ENCODE measurements at places on chromosomes 6 and 20.

- DNase-seq = no peak
Measured at GRCh38 chr20:34983089-34983820, 27.6 kb downstream of the MYH7B start.

- no peak for DNase-seq
Measured at GRCh38 chr20:22962567-22963439, 72.3 kb upstream of the SSTR4 start.

GRCh38 chr6:99195986-99196655 lies 153.4 kb downstream of the FAXC start:
- no peak for DNase-seq

- no peak for DNase-seq
Measured at GRCh38 chr20:34703424-34704176, 544 bp upstream of the TP53INP2 start.

DNA sequence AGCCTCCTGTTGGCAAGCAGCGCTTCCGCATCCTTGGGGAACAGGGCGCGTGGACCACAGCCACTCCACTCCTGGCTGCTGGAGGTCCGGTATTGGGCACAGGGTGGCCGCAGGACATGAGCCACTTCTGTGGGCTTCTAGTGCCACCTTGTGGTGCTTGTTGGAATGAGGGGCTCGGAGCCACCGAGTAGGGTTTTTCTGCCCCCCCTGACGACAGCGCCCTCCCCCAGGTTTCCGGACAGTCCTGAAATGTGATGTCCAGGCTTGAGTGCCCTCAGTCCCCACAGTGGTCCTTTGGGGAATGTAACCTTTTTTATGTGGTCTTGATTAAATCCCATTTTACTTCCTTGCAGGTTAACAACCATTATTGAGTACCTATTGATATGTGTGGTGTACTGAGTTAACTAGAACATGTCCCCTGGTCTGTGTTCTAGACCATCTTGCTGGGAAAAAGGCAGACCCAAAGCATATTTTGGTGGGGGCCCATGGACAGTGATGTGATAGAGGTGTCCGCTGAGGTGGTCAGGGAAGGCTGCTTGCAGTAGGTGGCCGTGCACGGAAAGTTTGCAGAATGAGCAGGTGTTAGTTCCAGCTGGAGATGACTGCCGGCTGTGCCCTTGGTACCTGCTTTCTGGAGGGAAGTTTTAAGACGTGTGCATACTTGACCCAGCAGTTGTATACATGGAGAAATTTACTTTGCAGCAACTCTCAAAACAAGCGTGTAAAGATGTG lies 70.0 kb downstream of the PTPN1 start:
- DNase-seq = peak; percentile 85

GRCh38 chr6:37135835-37136694 lies 33.9 kb upstream of the PIM1 start:
- DNase-seq = no peak

DNA sequence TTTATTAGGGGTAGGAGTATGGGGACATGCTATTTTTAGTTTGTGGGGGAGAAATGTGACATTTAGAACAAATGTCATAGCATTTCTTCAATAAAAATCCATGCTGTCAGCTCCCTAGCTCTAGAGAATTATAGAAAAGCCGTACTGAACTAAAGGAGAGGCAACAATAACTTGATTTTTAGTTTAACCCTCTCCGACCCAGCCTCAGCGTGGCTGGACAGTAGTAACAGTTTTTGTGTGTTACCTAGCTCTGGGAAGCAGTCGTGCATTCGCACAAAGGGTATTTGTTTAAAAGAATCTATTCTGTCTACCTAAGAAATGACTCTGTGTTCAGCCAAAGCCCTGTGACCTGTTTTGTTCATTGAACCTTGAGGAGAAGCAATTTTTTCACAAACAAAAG lies 442.4 kb upstream of the SOX4 start:
- DNase-seq = no peak

DNA sequence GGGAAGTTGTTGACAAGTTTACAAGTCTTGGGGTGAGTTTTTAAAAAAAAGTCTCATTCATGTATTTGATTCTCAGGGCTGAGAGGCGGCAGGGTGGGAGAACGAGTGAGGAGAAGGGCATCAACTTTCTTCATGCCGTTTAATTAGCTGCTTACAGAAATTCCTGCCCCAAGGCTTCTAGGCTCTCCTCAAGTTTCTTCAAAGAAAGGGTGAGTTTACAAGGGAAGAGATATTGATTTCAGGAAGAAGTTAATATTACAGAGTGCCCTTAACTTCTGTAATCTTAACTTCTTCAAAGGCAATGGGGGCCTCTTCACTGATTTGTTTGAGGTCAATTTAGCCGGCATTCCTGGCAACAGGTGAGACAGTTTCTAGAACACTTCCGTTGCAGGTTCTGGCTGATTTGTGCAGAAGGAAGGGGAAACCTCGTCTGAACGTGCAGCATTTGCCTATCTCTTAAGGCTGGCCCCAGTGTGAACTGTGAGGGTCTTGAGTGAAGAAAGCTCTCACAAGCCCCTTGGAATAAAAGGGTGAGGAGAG lies 3.4 kb upstream of the COL12A1 start:
- no peak for DNase-seq

DNA sequence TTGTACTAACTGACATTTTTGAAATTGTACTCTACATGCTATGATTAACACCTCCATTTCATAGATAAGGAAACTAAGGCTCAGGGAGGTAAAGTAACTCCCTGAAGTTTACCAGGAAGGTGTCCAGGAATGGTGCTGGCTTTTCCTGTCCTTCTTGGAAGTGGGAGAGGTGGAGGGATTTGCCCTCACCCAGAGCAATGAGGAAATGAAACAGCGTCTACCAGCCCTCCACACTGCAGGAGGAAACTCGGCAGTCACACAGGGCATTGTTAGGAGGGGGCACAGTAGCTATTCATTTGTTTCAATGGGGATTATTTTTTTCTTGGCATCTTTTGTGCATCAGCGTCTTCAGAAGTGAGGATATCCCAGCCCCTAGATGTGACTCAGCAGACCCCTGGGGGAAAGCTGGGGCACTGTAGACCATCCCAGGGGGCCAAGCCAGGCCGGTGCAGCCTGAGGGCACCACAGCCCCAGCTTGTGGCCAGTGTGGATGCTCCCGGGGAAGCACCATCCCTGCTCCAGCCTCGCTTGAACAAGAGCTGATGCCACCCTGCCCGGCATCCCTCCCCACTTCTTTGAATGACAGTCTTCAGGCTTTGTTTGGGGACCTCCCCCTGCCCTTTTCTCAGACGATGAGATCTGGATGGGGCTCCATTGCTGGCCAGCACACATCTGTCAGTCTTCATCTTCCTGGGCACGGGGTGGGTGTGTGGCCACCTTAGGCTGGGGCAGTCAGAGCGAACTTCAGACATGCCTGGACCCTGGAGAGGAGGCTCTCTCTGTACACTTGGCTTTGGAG lies 224.4 kb upstream of the PMEPA1 start:
- no peak for DNase-seq

GRCh38 chr6:25981568-25982263 lies 19.1 kb downstream of the TRIM38 start:
- DNase-seq = no peak

- DNase-seq = no peak
Measured at GRCh38 chr6:8860671-8861070, 425.3 kb upstream of the SLC35B3 start.

DNA sequence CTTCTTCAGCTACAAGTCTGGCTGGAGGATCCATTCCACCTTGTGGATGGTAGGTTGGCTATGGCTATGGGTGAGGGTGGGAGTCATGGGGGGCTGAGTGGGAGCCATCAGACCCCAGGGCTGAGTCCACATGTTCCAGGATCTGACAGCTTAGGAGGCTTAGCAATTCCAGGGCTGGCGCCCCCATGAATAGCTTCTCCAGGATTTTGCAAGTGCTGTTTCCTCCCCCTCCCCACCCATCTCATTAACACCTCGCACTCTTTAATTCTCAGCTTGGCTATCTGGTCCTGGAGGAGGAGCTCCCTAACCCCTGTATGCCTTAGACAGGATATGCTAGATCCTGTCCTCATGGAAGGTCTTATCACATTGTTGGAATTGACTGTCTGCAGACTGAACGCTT lies 39.0 kb upstream of the ANGPT4 start:
- DNase-seq = no peak

DNA sequence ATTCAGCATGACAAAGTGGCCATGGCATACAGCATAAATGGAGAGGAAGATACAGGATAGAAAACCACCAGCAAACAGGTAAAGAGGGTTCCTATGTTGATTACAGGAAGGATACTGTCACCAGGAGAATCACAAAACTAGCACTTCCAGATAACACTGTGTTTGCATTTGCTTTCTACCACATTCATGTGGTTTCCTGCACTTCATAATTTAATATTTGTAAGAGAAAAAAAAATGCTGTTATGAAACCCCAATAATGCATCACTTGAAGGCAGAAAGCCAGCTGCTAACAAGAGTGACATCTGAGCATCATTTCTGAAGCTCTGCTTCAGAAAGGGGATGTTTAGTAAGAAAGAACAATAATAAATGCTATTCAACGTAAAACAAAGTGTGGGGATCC lies 106.6 kb downstream of the ATXN1 start:
- no peak for DNase-seq

- DNase-seq = no peak
Measured at GRCh38 chr6:85361643-85362014, 88.3 kb upstream of the NT5E start.

GRCh38 chr6:32816746-32817204 lies at the start of gene HLA-DOB:
Gene HLA-DOB, minus strand, starts transcription at chr6:32817002. Its CDS starts 51 bp downstream, at chr6:32816951.
- no peak for DNase-seq

GRCh38 chr20:63915471-63915870 lies 20.5 kb downstream of the DNAJC5 start:
- DNase-seq = no peak

GRCh38 chr6:69647726-69648125 lies 149.1 kb downstream of the LMBRD1 start:
- DNase-seq = no peak

GRCh38 chr6:117482240-117483003 lies at the start of gene DCBLD1:
Gene DCBLD1, plus strand, starts transcription at chr6:117482674. Its CDS starts 108 bp downstream, at chr6:117482782.
- DNase-seq = peak; percentile 90

DNA sequence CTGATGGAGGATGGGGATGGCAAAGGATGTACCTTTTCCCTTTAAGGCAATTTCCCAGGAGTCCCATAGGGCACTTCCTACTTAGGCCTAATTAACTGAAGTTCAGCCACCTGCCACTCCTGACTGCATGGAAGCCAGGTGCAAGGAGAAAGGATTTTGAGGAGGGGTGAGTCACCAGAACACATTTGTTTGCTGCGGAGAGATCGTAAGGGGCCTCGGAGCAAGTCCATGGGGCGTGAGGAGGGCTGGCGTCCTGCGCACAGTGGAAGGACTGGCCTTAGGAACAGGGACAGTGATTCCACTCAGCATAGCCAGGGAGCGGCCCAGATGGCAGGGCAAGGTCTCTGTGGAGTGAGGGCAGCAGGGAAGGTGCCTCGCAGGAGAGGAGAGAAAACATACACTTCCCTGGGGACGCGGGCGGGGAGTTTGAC lies 11.8 kb upstream of the MAP1LC3A start:
- DNase-seq = no peak

DNA sequence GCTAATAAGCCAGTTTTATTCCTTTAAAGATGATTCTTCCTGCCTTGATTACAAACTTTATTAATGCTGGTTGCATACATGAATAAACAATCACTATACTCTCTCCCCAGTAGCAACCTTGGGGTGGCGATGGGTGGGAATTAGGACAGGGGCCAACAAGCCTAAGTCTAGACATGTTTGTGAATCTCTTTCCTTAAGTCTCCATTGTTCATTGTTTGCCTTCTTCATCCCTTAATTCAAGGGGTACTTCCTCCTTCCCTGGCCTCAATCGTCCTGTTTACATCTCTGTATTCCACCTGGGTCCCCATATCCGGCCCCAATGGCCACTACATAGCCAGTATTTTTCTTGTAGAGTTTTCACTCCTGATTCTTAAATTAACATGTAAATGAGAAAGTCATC lies 66.0 kb downstream of the ARHGAP18 start:
- DNase-seq = no peak

- peak; percentile 93 for DNase-seq
Measured at GRCh38 chr20:50645253-50646068, 45.9 kb downstream of the RIPOR3 start.

DNA sequence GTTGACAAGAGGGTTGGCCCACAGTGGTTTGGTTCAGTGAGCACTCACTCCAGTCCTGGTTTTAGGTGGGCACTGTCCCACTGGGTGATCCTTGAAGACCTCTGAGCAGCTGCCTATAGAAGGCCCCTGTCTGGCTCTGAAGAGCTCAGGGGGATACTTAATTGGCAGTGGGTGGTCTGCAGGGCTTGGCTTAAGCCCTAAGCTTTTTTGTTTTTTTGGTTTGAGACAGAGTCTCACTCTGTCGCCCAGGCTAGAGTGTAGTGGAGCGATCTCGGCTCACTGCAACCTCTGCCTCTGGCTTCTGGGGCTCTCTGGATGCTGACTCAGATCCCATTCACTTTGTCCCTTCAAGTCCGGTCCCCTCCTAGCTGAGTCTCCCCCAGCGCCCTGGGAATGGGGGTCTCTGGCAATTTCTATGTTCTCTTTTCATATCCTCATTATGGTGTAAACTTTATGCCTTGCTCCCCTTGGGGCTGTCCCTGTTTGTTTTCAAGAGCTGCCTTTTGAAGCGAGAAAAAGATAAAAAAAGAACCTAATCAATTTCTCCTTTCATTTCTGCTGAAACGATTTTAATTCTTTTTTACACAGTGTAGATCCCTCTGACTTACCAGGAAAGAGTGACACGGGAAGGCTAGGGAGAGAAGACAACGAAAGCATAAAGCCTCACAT lies 12.2 kb upstream of the KCNG1 start:
- DNase-seq = no peak

- DNase-seq = no peak
Measured at GRCh38 chr20:63316502-63316921, 23.5 kb downstream of the COL20A1 start.

DNA sequence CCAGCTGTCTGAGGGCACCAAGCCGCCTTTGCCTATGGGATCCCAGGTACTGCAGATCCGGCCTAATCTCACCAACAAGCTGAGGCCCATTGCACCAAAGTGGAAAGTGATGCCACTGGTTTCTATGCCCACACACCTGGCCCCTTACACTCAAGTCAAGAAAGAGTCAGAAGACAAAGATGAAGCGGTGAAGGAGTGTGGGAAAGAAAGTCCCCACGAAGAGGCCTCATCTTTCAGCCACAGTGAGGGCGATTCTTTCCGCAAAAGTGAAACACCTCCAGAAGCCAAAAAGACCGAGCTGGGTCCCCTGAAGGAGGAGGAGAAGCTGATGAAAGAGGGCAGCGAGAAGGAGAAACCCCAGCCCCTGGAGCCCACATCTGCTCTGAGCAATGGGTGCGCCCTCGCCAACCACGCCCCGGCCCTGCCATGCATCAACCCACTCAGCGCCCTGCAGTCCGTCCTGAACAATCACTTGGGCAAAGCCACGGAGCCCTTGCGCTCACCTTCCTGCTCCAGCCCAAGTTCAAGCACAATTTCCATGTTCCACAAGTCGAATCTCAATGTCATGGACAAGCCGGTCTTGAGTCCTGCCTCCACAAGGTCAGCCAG lies 283.0 kb downstream of the TSHZ2 start:
- no peak for DNase-seq

DNA sequence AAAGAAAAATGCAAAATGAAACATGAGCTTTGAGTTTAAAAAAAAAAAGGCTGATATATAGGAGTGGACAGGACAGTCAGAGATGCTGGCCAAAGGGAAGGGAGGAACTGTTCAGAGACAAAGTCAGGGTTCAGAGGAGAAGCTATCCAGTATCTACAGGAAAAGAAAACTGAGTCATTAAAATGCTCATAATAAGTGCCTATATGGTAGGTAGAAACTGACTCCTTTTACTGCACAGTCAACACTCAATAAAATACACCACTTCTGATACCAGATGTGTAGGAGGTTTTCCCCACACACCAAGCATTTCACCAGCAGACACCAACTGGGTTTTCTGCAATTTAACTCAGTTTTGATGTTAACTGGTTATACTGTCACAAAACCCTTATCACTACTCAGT lies 32.9 kb downstream of the FRK start:
- no peak for DNase-seq

GRCh38 chr6:3320238-3320811 lies 61.6 kb downstream of the PSMG4 start:
- no peak for DNase-seq
